Stimulated activated CD4-positive, alpha-beta T cell treated with anti-CD3 and anti-CD28 coated beads, Interleukin-15, amount 100 ng/mL, for 48 hours (primary cell): ENCODE measurements at places on chromosomes 7 and 10.

- DNase-seq = no peak
Observed at GRCh38 chr7:131285556-131285955, 42.1 kb upstream of the MKLN1 start.

DNA sequence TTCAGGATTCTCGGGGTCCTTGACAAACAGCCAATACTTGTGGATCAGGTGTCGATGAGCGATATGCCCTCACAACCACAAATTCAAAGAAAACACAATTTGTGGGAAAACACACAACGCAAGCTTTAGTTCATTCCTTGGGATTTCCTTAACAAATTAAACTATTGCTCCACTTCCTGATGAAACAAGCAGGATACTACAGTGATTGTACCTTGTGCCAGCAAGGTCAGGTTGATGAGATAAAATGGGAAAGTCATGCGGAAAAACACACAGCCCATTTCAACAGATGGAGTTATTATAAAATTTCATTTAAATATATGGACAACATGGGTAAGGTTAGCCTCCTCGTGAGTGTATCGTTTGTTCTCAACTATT lies 8.8 kb upstream of the RHOBTB1 start:
- DNase-seq = no peak

GRCh38 chr10:32446536-32447406 lies 831 bp downstream of the CCDC7 start:
- no peak for DNase-seq

- DNase-seq = no peak
Observed at GRCh38 chr7:94177441-94177840, 173.3 kb upstream of the BET1 start.

- DNase-seq = no peak
Observed at GRCh38 chr7:141640239-141640840, 61.6 kb downstream of the DENND11 start.
